AG04449 (cell line): ENCODE measurements at places on chromosomes 4 and X.

GRCh38 chr4:156195914-156196313 is 242.2 kb upstream of the CTSO start:
- no peak for DNase-seq

DNA sequence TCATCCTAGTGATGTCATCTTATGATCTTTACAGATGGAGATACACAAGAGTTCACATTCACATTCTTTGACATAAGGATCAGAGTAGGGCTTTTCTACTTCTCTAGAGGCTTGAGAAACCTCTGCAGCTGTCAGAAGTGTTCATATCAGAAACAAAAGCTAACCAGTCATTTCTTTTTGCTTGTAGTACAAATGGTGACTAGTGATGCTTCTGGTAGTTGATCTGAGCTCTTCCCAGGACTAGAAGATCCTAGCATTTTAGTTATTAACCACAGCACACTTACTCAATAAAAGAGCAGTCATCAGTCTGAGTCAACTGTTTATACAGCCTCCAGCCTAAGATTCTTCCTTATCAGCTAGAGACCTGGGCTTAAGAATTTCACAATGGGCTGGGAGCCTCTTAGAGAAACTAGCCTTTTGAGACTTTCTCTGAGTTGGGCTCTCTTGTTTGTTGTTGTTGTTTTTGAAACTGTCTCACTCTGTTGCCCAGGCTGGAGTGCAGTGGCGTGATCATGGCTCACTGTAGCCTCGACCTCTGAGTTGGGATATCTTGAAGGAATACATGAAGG is 84.1 kb downstream of the TMEM164 start:
- peak; percentile 77 for DNase-seq

GRCh38 chr4:63348735-63349673 is 1060.2 kb downstream of the TECRL start:
- no peak for DNase-seq

GRCh38 chr4:91525621-91526020 is 778.1 kb upstream of the GRID2 start:
- DNase-seq, result no peak
